Stimulated activated CD4-positive, alpha-beta T cell treated with anti-CD3 and anti-CD28 coated beads, Interleukin-2, amount 100 ng/mL, for 24 hours (primary cell): ENCODE measurements at places on chromosomes 7 and 10.

DNA sequence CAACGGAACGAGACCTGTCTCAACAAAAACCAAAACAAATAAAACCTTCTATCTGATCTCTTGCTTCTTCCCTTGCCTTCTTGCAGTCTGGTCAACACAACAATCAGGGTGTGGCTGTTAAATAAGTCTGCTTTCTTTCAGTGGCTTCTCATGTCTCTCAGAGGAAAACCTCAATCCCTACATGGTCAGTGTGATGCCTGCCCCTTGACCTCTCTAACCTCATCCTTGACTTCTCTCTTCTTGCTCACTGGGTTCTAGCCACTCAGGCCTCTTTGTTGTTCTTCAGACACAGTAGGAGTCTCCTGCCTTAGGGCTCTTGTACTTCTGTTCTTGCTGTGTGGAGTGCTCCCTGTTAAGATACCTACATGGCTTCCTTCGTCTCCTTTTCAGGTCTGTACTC lies 220.4 kb downstream of the SDHAF3 start:
- DNase-seq: no peak

- no peak for DNase-seq
Measured at GRCh38 chr7:92655346-92655884, 65.2 kb upstream of the FAM133B start.

GRCh38 chr7:9671979-9672917 lies 1238.8 kb downstream of the NXPH1 start:
- no peak for DNase-seq

DNA sequence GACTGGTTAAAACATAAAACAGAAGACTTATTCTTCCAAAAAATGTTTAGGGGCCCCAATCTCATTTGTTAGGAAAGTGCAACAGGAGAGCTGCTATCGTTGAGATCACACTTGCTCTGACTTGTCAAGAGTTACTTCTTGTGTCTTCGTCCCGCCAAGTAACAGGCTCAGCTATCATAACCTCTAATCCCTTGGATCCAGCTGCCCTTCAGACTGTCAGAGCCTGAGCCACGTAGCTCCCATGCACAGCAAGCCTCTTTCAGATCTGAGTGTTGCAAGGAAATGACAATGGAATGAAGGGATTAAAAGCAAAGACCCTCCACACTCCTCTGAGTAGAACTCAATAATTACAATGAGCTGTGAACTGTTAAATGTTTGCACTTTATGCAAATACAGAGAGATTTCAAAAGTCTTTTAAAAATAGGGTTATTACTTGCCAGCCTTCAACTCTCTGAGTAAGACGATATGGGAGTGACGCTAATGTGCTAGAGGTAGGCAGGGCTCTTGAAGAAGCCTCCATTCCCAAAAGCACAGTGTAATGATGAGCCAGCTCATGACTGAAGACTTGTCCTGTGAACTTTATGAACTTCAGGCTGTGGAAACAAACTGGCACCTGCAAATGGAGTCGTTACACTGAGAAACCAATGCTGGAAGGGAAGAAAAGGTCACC lies 28.4 kb upstream of the CDK13 start:
- DNase-seq: no peak

DNA sequence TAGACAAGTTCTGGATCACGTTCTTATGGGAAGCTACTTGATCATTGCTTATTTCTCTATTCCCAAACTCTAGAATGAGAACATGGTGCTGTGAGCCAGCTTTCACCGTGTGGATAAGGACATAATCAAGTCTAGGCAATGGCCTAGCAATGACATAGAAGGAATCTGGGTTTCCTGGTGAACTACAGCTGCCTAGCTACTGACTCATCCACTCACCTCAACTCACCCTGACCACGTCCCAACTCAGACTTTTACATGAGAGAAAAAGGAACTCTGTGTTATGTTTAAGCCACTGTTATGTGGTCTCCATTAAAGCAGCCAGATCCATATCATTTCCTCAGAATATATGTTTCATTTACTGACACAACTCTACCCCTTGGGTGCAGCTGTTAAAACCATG lies 18.8 kb upstream of the MET start:
- DNase-seq: no peak

- no peak for DNase-seq
Measured at GRCh38 chr10:94018107-94018506, 24.4 kb downstream of the PLCE1 start.

DNA sequence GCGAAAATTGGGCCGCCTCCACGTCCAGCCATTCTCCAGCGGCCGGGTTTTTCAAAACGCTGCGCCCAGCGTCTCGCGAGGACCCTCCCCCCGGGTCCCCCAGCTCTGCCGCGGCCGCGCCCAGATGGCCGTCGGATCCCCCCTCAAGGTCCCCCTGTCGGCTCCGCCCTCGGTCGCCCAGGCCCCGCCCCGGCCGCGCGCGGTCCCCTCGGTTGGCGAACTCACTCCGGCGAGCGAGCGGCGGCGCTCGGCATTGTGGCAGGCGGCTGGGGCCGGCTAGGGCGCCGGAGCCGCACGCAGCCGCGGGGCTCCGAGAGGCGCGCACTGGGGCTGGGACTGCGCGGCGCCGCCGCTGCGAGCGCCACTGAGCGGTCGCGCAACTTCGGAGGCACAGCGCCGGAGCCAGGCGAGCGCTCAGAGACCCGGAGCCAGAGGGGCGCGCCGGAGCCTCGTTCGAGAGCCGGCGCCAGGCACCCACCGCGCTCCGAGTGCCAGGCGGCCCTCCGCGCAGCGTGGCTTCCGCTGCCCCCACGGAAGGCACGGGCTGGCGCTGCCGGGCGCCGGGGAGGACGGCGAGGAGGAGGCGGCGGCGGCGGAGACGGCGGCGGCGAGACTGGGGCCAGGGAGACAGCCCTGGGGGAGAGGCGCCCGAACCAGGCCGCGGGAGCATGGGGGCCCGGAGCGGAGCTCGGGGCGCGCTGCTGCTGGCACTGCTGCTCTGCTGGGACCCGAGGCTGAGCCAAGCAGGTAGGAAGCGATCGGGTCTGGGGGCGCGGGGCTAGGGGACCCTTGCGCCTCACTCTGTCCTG lies at the start of gene UNC5B:
Gene UNC5B, plus strand, starts transcription at position 253 of the 809 bp plus-strand sequence. Its CDS starts 416 bp downstream, at position 669.
- peak; percentile 78 for DNase-seq

DNA sequence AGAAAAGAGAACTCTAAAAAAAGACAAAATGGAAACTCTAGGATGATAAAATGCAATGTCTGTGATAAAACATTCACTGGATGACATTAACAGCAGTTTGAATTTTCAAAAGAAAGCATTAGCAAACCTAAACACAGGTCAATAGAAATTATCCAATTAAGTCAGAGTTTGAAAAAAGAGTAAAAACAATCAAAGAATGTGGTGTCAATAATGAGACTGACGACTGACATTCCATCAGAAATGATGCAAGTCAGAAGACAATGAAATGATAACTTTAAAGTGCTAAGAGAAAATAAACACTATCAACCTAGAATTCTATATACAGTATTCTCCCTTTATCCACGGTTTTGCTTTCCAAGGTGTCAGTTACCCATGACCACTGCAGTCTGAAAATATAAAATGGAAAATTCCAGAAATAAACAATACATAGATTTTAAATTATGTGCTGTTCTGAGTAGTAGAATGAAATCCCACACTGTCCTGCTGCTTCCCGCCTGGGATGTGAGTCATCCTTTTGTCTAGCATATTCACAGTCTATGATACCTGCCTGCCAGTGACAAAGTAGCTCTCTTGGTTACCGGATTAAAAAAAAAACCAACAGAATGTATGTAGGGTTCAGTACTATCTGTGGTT lies 38.3 kb upstream of the SFMBT2 start:
- DNase-seq: no peak

DNA sequence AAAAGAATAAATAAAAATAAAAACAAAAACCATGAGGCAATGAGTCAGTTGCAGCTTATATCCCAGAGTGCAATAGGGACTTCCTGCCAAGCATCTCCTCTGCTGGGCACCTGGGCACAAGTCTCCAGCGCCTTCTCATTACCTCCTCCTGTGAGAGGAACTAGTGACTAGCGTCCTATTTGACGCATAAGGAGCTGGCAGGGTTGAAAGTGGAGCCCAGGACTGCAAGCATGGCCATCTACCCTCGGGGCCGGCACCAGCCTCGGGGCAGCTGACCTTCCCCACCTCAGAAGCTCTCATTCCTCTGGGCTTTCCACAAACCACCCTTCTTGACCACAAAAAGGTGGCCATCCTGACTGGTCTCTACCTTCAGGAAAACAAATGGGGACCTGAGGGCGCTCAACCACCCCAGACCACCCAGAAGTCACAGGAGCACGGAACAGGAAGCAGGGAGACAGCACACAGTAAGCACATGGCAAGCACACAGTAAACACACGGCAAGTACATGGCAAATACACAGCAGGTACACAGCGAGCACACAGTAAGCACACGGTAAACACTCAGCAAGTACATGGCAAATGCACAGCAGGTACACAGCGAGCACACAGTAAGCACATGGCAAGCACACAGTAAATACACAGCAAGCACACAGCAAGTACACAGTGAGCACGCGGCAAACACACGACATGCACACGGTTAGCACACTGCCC lies 19.1 kb downstream of the CTBP2 start:
- no peak for DNase-seq
